ENCODE measurements at places on chromosomes 5 and 9.

DNA sequence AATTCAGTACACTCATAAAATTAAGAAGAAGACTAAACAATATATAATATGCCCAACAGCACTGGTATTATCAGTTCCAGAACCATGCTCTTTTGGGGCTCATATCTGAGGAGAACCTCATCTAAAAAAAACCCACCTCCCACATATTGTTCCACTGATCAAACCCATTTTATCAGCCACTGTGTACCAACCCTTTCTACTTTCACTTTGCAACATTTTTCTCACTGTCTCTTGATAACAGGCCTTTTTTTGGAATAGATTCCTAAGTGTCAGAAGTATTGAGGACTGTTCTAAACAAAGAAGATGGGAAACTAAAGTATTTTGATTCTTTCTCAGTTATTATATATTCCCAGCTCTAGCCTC is 173.2 kb downstream of the GABRB2 start:
- DNase-seq: no peak

- no peak for DNase-seq
Observed at GRCh38 chr5:119395080-119395836, 39.4 kb downstream of the TNFAIP8 start.

DNA sequence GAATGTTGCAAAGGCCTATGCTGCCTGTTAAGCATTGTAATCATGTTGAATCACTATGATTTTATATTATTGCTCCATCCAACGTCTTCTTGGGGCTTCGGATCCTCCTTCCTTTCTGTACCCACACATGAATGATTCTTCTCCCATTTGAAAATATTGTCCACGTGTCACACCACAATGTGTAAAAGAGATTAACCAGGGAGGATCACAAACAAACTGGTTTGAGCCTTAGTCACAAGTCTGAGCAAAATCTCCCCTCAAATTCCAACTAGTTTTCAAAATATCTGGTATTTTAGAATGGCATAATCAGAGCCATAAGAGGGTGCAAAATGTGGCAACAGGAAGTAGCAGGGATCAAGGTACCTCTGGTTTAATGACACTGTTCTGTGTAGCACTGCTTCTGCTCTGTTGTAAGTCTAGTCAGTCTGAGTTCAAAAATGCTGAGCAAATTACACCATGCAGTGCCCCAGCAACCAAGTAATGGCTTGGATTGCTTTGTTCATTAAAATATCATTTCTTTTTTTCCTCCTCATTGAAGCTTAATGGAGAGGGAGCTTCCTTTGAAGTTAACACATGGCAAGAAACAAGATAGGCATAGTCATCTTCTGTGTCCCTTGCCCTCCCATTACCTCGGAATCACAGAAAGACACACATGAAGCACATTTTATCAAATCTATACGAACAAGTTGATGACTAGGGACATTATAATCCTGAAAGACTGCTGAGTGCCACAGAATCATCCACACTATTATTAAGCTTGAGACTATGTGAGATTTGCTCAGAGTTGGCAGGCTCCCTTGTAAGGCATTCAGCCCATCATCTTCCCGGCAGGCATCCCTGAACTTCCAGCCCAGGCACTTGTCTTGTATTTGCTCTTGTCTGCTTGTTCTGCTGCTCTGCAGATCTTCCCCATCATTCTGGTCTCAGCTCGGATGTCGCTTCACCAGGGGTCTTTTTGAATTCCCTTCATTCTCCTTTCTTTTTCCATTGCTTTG is 102.0 kb upstream of the PRLR start:
- no peak for DNase-seq

DNA sequence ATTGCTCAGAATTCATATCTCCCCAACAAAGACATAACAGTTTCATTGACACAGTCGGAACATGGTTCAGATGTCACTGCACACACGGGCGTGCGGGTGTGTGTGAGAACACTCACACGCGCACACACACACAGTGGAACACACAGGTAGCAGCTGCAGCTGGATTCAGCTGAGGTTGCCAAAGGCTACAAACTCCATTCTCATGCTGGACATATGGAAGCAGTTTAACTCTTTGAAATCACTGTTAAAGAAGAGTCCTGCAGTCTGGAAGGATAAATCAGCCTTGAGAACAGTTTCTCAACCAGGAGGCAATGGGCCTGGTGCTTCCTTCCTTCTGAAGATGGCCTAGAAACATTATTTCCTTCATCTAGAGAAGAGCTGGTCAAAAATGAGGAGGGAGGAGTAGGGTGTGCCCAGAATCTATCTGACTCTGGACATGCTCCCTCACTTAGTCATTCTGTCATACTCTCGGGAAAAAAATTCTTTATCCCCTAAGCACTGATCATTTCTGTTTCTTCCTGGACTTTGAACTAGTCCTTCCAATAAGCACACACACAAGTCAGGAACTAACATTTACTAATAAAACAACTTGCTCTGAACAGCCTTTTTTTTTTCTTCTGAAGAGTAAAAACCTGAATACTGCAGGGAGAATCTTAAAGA is 160.6 kb downstream of the ZDHHC21 start:
- DNase-seq: peak; percentile 70

DNA sequence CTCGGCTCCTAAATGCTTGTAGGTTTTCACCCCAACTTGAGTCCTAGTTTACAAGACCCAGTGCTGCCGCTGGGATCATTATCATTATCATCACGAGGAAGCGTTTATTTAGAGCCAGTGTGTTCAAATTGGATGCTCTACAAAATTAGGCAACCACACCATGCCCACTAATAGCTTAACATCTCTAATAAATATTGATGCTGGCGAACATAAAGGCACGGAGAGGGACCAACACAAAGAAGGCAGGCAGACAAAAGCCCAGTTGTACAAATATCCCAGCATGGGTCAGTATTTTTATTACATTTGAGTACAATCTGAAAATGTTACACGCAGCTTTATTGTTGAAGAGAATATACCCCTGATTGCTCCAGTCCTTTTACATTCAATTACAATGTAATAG is 4.7 kb downstream of the CFAP77 start:
- DNase-seq: no peak

GRCh38 chr9:93864840-93865239 is 90.3 kb downstream of the BARX1 start:
- DNase-seq: no peak

GRCh38 chr9:94734054-94734754 is 7.7 kb downstream of the AOPEP start:
- DNase-seq: no peak

DNA sequence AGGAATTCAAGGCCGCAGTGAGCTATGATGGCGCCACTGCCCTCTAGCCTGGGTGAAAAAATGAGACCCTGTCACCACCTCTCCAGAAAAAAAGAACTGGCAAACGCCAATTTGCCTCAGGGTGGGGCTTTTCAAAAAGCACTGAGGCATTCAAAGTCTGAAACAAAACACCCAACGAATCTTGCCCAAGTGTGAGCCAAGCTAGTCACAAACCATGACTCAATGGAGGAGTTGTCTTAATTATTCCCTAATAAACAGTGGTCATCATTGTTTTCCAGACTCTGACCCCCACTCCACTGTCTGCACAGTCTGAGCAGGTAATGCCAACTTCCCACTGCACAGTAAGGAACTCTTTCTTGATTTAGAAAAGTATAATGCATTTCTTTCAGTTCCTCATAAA is 16.8 kb downstream of the FRMD3 start:
- no peak for DNase-seq

GRCh38 chr9:97593960-97594359 is 39.2 kb downstream of the TSTD2 start:
- peak; percentile 36 for DNase-seq

- no peak for DNase-seq
Observed at GRCh38 chr5:140882591-140882899, 621 bp downstream of the PCDHA13 start.
